NCI-H82 (cell line): ENCODE measurements at places on chromosomes 6 and 20.

DNA sequence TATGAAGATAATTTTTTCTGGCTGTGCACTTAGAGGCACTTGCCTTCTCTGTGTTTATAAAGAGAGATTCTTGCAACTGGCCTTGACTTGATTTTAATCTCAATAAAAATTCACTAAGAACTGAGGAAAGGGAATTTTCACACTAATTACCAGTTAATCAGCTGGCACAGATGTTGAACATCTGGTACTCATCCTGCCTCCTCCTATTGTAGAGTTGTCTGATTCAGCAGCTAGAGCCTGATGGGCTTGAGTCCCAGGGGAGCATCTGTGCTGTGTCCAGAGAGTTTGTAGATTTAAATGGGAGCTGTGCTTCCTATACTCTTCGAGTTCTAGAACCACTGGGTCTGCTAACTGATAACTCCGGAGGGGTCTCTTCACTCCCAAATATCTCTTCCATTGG, 284.4 kb upstream of the RNF24 start:
- DNase-seq, result no peak

GRCh38 chr6:89976694-89977020, 82.4 kb downstream of the GJA10 start:
- DNase-seq, result no peak

- no peak for DNase-seq
These were observed 44.1 kb downstream of the BLTP3A start for GRCh38 chr6:34836008-34836407.

DNA sequence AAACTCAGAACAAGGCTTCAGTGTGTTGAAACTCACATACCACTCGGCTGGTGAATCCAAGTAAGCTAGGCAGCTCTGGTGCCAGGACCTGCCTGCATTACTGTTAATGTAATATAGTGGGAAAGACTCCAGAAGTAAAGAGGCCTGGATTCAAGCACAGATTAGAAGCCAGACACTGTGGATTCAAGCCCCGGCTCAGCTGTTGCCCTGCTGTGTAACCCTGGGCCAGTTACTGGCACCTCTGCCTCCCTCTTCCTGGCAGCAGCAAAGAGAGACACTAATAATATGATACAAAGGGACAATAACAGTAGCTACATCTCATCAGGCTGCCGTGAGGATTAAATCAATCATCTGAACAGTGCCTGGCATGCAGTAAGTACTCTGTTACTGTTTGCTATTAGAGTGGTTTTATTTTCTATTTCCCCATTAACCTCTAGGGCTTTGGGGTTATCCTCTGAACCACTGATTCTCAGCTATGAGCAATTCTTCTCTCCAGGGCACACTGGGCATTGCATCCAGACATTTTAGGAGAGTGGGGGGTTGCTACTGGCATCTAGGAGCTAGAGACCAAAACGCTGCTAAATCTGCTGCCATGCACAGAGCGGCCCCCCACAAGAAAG, 92.9 kb downstream of the ZMYND8 start:
- DNase-seq, result peak; percentile 45

- DNase-seq, result no peak
These were observed 19.0 kb downstream of the TUBB2A start for GRCh38 chr6:3138341-3138740.

GRCh38 chr20:3071610-3072529, at the start of gene OXT:
Gene OXT (plus strand): TSS chr20:3071620. CDS start chr20:3071656, 36 bp downstream.
- peak; percentile 53 for DNase-seq

DNA sequence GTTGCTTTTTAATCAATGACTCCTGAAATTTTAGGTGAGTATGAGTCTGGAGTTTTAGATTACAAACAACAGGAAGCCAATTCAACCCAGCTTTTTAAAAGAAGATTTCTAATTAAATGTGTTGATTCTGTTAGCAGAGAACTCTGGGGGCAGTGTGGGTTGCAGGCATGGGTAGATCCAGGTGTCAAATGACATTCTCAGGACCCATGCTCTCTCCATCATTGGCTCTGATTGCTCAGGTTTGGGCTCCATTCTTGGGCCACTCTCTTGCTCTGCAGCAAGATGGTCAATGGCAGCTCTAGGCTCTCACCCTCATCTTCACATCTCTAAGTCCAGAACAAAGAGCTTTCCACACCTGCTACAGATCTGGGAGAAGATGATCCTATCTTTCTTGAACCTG, 463.7 kb downstream of the PREX1 start:
- no peak for DNase-seq

DNA sequence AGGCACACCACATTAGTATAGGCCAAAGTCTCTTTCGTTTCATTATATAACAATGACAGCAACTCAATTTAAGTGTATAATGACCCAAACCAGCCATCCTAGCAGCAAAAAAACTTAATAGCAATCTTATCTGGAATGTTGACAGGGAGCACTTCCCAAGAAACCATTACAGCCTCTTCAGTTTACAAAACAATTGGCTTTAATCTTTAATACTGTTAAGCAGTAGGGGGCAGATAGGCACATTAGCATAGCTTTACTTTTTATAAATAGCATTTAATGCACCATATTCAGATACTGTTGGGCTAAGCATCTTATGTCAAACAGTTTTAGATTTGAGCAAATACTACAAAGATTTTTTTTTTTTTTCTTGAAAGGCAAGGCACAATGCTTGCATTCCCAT, 193.3 kb upstream of the MAP3K7 start:
- no peak for DNase-seq

DNA sequence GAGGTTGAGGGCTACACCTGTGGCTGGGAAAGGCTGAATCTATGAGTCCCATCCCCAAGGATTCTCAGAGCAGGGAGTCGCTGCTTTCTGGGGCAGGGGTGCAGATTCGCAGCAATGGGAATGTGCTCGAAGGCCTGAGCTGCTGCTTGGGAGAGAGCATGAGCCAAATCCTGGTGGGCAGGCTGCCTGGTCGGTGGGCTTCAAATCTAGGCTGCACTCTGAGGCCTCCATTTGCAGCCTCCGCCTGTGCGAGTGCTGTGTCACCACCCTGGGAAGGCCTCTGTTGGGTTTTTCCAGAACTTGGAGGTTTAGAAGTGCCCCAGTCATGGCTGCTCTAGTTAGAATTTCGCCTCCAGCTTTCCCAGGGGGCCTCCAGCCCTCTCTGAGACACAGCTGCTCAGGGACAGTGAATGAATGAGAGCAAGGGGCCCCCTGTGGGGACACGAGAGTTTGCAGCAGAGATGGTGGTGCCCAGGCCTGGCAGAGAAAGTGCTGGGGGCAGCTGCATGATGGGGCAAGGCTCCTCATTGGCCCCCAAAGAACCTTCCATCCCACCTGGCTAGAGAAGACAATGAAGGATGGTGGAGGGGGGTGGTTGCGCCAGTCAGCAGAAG, 31.1 kb upstream of the RNF24 start:
- DNase-seq, result no peak

- DNase-seq, result peak; percentile 35
These were observed 15.9 kb upstream of the PTGIS start for GRCh38 chr20:49583669-49584417.

DNA sequence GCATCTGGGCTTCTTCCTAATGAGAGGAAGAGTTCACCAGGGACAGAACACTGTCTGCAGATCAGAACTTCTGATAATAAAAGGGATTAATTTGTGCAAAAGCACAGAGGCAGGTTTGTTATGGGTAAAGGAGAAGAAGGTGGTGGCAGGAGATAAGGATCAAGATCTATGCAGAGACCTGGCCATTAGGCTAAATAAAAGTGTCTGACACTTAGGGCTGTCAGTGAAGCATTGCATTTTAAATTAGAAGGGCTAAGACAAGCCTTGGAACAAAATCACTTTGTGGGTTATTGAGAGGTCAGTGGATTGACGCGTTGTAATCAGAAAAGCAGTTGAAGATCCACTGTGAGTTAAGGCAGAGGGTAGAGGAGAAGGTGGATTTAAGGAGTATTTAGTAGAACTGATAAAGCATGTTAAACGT, 76.8 kb downstream of the MAP3K4 start:
- DNase-seq, result peak; percentile 22

GRCh38 chr6:56364431-56364826, 117.0 kb upstream of the COL21A1 start:
- DNase-seq, result no peak

GRCh38 chr6:13733178-13733887, 21.7 kb upstream of the RANBP9 start:
- DNase-seq, result no peak

DNA sequence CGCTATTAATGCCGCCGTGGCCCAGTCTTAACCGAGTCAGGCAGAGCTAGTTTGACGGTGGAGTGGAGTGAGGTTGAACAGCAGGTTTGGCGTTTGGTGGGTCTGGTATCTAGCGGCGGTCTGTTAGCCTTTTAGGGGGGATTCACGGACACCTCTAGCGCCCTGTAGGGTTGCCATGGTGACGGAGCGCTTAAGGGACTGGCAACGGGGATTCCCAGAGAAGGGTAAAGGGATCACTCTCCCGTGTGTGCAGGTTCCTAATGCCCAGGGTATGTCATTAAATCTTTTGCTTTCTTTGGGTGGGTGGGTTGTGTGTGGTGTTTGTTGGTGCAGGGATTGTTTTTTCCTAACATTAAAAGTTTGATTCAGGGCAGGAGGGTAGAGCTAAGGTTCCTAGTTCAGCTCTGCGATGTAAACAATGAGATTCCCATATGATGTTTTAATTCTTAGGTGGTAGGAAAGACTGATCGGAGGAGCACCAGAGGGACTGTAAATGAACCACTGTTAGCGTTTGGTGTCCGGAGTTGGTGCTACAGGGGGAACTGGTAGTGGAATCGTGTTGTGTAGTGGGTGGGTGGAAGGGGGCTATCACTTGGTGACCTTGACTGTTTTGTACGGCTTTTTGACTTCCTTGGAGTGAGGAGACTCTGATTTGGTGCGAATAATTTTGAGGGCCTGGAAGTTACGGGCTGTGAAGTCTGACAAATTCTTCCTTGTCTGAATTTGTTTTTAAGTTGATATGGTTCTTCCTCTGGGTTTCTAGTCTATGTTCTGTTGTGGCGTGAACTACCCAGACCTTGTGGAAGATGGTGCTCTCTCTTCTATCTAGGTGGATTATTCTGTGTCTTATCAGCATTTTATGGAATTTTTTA, 5.0 kb downstream of the BRD2 start:
- DNase-seq, result peak; percentile 84

- no peak for DNase-seq
These were observed 2.0 kb upstream of the TAF4 start for GRCh38 chr20:62067547-62068260.

GRCh38 chr6:28207510-28208110, 17.5 kb upstream of the ZSCAN9 start:
- peak; percentile 8 for DNase-seq

- no peak for DNase-seq
These were observed 39.2 kb upstream of the CDKN1A start for GRCh38 chr6:36639171-36639808.

DNA sequence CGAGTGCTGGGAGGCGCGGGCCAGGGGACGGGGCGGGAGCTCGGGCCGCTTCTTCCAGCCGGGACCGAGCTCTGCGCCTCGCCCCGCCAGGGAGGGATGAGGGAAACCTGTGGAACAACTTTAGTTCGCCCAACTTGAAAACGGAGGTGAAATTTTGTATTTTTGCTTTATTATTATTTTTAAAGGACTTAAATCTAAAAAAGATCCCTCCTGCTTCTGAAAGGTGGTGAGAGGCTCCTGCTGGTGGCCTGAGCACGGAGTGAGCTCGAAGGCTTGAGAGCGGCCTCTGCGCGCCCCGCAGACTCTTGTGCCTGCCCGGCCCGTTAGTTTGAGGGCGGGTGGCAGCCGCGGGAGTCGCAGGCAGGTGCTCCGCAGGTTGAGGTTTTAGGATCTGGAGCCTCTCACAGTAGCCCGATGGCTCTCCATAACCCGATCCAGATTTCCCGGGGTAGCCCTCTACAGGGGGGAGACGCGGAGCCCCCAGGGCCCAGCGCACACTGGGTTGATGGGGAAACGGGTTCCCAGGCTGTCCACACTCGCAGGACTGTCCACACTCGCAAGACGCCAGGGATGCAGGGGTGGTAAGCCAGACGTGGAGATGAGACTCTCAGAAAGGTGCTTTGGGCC, 46.2 kb upstream of the SUPT3H start:
- no peak for DNase-seq
